ENCODE measurements at places on chromosomes 4 and X.

- no peak for DNase-seq
Measured at GRCh38 chr4:73764513-73764912, 24.1 kb downstream of the CXCL8 start.

DNA sequence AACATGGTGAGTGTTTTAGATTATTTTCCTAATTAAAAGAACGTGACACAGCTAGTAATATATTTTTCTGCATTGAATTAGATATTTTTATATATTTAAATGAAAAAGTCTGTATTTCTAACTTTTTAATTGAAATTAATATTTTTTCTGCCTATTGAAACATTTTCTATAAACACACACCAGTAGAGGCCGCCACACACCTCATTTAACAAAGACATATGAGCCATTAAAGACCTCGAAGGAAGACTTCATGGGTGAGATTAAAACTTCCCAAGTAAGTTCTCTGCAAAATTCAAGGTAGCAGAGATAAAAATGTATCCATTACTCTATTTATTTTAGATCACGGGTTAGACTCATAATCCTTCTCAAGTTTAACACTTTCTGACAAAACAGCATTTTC, 8.3 kb downstream of the SLITRK2 start:
- DNase-seq = no peak

- no peak for DNase-seq
Measured at GRCh38 chrX:14775416-14775815, 97.5 kb downstream of the FANCB start.

DNA sequence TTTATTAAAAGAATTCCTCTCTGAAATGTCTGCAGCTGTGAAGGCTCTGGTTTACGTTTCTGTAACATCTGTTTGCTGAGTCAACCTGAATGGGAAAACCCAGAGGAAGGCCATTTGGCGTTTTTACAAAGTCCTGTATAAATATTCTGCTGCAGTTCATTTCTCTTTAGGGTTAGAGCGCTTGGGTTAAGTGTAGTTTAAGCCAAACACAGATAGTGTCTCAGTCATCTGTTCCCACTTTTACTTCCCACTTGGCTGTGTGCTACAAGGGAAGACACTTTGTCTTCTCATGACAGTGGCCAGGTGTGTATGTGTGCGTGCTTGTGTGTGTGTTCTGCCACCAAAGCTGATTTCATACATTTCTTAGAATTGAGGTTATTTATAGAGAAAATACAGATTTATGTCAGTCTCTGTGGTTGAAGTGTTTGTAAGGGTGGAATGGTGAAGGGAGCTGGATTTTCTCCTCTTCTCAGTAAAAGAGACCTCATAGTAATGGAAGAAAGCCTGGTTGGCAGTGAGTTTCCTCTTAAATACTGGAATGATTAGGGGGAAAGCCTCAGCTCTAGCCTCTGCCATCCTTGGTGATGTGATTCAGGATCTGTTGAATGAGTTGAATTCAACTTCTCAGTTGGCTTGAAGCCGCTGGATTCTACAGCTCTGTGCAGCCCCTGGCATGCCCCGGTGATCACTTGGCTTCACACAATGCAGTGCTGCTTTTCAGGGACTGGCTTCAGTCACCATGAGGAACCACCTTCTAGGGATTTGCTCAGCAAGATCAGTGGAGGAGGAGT, 50.6 kb downstream of the JADE1 start:
- DNase-seq = no peak

- DNase-seq = no peak
Measured at GRCh38 chrX:154605566-154605965, 13.5 kb downstream of the CTAG1B start.

DNA sequence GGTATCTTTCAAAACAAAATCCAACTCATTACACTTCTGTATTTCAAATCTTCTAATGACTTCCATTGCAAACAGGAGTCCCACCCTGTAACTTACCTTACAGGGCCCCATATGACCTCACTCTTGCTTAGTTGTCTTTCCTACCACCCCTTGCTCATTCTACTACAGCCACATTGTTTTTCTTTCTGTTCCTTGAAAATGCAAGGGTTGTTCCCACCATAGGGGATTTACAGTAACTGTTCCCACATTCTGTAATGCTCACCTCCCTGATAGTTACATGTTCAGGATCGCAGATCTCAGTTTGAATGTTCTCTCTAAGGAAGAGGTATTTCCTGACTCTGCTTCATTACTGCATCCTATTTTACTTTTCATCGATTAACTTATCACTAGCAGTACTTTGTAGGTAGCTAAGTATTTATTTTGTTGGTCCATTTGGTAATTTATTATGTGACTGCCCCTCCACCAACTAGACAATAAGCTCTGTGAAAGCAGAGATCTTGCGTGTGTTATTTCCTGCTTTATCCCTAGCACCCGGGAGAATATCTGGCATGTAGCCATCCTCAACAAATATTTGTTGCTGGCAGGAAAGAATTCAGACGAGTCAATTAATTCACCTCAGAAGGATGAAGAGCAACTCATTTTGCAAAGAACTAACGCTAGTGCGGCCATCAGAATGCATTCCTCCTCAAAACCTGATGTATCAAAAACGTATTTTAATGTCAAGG, 21.4 kb downstream of the MAOB start:
- no peak for DNase-seq

GRCh38 chrX:138648568-138648967, 62.9 kb downstream of the FGF13 start:
- no peak for DNase-seq

GRCh38 chr4:66629927-66630326, 915.4 kb downstream of the CENPC start:
- DNase-seq = no peak

DNA sequence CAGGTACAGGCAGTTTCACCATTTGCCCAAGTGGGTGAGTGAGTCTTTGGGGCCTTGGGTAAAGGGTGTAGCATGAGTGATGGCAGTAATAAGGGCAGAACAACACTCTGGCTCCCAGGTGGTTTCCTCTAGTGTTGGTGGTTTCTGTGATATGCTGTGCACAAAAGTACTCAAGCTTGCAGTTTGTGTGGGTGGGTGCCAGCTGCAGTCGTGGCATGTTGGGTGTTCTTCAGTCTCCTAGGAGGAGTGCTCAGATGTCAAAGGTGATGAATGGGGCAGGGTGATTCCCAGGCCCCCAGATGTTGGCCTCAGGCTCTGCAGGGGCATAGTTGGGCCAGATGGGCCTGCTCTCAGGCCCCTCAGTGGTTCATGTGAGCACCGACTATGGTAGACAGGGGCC, 166.1 kb upstream of the KLF8 start:
- DNase-seq = no peak

DNA sequence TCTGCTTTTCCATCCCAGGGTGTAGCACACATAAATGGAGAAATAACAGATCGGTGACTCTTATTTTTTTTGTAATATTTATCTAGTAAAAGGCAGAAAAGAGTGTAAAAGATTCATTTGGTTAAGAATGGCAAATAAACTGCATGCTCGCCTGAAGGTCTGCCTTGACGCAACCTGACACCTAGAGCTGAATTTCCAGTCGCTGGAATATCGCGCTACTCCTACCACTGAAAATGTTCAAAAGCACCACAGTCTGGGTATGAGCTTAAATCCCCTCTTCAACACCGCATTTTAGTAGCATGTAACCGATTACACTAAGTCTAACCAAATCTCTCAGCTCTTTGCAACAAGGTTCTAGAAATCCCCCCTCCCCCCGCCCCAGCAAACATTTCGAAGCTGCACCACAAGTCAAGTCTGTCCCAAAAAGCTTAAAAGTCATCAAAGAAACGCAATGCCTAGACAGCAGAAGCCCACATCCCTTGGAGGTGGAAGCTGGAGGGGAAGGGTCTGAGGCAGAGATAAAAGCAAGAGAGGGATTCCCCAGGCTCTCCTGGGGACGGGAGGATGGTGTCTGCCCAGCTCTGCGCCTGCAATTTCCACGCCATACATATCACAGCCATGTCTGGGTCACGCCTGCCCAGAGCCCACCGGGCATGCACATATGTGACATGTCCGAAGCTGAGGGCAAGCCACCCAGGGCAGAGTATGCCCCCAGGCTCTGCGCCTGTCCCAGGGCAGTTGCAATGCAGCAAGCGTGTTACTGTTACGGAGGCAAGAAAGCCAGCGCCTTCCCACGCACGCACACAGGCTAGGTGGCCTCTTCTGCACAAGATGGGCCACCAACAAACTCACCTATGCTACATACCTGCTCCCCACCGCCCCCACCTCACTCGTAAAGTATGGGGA, 1.4 kb downstream of the FGF13 start:
- no peak for DNase-seq

DNA sequence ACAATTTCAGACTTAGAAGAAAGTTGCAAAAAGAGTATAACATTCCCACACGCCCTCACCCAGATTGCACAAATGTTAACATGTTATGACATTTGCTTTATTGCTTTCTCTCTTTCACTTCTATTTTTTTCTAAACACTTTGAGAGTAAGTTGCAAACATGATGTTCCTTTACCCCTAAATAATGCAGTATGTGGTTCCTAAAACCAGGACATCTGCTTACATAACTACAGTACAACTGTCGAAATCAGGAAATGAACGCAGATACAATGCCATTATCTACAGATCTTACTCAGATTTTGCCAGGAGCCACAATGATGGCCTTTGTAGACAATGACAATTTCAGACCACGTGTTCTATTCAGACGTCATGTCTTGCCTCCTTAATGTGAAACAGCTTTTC, 22.4 kb downstream of the SH3TC1 start:
- no peak for DNase-seq

GRCh38 chr4:82515705-82516104, 46.1 kb downstream of the TMEM150C start:
- DNase-seq = no peak

DNA sequence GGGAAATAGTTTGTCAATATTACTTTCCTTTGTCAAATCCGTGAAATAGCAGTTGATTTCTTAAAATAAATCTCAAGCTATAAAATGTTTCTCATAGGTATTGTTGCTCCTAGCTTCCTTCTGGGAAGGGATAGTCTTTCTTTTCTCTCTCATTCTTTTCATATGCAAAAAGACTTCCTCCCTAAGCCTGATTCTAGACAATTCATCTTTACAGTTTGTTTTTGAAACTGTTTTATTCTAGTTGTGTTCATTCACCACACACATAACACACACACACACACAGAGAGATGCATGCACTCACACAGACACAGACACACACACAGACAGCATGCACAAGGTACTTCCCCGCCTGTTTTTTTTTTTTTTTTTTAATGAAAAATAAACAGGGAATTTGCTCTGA, 18.2 kb downstream of the GLRA3 start:
- DNase-seq = no peak

GRCh38 chr4:86500527-86500926, 93.6 kb upstream of the PTPN13 start:
- DNase-seq = no peak

GRCh38 chrX:66635360-66635759, 3.5 kb downstream of the EDA2R start:
- no peak for DNase-seq

GRCh38 chrX:85203461-85203970, 40.1 kb downstream of the SATL1 start:
- DNase-seq = no peak

GRCh38 chr4:74547042-74547441, 102.1 kb downstream of the AREG start:
- no peak for DNase-seq

DNA sequence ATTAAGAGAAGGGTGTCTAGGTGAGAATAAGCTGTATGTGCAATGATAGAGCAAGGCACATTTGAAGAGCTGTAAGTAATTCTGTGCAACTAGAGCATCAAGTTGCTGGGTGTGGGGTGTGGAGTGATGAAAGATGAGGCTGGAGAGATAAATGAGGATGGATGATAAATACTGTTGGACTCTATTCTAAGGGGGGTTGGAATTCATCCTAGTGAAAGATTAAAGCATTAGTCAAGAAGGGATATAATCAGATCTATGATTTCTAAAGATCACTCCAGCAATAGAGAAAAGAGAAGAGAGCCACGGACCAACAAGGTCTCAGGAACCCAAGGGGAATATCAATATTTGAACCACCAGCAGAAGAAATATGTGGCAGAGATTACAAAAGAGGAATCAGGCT, 415.0 kb upstream of the RPS6KA3 start:
- DNase-seq = no peak

- no peak for DNase-seq
Measured at GRCh38 chr4:54104907-54105306, 4.9 kb downstream of the GSX2 start.

DNA sequence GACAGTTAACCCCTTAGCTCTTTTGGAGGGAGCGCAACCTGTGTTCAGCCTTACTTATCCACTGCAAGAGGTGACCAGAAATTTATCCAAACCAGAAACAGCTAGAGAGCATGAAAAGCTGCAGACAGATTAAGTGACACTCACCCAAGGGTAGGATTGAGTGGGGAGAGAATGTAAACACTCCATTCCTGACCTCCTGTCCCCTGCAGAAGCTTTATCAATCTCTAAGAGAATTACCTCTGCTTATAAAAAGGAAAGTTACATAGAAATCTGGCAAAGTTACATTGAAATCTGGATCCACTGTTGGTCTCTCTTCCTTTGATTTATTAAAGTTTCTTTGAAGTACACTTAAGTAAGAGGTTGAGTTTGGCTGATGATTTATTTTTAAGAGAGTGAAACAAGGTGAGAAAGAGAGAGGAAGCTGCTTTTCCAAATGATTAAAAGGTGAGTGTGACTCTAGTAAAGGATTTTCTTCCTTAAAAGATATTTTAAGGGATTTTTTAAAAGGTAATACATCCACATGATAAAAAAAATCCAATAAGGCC, 112.3 kb downstream of the ANAPC4 start:
- DNase-seq = no peak

DNA sequence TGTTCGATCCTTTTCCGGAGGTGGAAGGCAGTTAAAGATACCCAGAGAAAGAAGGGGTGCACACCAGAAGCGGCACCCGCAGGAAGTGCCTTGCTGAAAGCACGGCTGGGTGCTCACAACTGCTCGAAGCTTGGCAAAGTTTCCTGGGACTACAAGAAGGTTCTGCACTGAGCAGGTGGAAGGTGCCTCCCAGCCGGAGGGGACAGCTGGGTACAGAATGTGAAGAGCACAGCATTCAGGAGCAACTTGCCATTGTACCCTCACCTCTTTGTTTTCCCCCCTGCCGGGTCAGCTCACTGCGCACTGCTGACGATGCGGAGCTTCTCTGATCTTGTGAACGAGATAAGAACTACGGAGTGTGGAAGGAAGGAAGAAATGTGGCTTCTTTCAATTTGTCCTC, 289.2 kb downstream of the FBXW7 start:
- no peak for DNase-seq

GRCh38 chr4:19924761-19925160, 326.9 kb upstream of the SLIT2 start:
- no peak for DNase-seq

DNA sequence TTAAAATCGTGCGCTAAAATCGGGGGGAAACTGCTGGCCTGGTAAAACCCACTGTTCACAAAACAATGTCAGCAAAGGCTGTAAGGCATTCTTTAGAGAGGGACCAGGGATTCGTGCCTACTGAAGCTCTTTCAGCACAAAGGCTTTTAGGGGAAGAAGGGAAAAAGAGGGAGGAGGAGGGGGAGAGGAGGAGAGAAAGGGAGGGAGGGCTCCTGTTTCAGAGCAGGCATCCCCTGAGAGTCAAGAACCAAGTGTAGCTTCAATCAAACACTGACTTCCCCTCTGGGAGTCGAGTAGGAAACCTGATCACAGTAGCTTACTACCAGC, 9.5 kb downstream of the BCOR start:
- no peak for DNase-seq

- no peak for DNase-seq
Measured at GRCh38 chrX:63889001-63889400, 104.0 kb upstream of the ARHGEF9 start.

- no peak for DNase-seq
Measured at GRCh38 chr4:6424425-6424824, 48.0 kb downstream of the PPP2R2C start.

All from stimulated activated CD4-positive, alpha-beta T cell treated with anti-CD3 and anti-CD28 coated beads, TNF-alpha, amount 100 ng/mL, for 1 hour (primary cell).